Stomach (tissue), 19 donors: ENCODE measurements at places on chromosomes 3 and 15. TPM values are rescaled to one million over a fixed set of nuclear protein-coding genes. Genes with fewer than 3 reads are reported as not detected.

GRCh38 chr15:93312891-93313486 lies 224.0 kb upstream of the RGMA start:
- peak; percentile 56 for DNase-seq

- DNase-seq = no peak
Observed at GRCh38 chr15:94314639-94315038, 83.3 kb downstream of the MCTP2 start.

DNA sequence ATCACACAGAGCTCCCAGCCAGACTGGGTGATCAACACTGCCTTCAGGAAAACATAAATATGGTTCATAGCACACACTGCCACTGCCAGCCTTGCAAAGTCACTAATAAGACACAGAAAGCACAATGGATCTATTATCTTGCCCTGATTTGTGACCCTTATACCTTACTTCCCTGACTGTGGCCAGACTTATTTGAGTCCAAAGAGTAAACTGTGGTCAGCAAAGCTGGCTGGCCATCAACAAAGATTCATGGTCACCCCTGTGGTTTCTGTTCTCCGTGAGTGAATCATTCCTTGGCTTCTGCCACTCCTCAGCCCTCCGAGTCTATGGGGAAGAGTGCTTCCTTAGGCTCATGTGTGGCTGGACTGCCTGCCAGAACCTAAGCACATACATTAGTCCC lies 437.7 kb downstream of the RAP2B start:
- DNase-seq = peak; percentile 31

- DNase-seq = peak; percentile 44
Observed at GRCh38 chr3:179020112-179020511, 51.5 kb downstream of the ZMAT3 start.

GRCh38 chr3:125120379-125121122 lies 64.8 kb upstream of the HEG1 start:
- DNase-seq = no peak

DNA sequence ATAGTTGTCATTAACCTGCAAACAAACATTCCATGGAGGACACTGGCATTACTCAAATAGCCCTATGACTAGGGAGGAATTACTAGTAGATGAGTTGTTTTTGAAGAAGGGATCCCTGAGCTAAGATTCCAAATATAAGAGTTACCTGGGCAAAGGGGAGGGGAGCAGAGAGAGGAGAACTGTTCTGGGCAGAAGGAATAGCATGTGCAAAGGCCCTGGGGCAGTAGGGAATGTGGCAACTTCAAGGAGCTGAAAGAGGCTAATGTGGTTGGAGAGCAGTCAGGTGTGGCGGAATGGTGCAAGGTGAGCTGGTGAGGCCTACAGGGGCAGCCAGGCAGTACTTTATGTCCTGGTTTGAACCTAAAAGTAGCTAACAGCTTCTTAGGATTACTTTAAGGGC lies 5.8 kb upstream of the IL17RD start:
- no peak for DNase-seq

GRCh38 chr3:12476238-12476897 lies 7.9 kb upstream of the TSEN2 start:
- peak; percentile 33 for DNase-seq

- no peak for DNase-seq
Observed at GRCh38 chr3:14453876-14454638, 51.7 kb downstream of the SLC6A6 start.

DNA sequence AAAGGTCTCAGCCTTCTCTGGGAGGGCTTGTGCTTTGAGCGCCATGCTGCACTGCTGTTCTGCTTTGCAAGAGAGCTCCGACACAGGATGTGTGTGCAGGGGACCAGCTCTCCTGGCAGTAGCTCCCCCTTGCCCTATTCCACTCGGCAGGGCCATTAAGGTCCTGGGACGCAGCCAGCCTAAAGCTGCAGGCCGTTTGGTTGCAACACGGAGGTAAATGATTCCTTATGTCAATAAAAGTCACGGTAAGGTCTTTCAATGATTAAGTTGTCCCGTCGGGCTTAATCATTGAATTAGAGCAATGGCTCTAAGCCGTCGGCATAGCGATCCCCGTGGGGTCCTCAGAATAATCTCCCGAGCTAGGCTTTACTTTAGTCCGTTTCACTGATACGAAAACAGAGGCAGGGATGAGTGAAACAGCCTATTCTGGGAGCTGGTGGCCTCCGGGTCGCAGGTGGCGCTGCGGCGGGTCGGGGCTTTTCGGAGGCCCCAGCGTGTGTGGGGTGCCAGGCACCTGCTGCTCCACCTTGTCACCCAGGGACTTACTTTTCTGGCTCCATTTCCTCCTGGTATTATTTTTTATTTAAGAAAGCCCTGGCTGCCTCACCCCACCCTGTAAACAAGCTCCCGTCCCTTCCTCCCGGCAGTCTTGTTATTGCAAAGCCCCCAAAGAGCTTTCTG lies 525.2 kb downstream of the OCA2 start:
- DNase-seq = no peak

DNA sequence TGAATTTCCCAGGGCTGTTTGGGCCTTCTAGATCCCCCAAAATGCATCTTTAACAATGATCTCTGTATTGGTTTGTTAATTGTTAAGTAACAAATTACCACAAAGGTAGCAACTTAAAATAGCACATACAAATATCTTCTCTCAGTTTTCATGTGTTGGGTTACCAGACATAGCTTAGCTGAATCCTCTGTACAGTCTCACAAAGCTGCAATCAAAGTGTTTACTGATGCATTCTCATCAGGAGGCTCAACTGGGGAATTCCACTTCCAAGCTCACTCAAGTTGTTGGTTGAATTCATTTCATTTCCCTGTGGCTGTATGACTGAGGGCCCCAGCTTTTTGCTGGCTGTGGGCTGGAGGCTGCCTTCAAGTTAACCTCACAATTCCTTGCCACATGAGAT lies 297.6 kb downstream of the RPLP1 start:
- no peak for DNase-seq

DNA sequence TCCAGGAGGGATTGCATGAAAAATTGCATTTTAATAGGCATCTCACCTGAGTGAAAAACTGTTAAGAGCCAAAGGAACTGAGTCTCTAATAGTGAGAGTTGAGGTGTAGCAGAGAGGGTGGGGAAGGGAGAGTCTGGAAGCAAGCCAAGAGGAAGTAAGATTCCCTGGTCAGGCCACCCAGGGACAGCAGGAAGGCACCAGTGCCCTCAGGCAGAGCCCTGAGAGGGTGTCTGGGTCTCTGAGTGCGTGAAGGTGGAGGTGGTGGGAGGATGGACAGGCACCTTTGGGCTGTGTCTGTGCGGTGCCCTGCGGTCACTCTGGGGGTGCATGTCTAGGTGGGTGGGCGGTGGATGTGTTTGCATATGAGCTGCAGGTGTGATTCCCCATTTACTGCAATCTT lies 300.4 kb upstream of the ROPN1 start:
- no peak for DNase-seq

DNA sequence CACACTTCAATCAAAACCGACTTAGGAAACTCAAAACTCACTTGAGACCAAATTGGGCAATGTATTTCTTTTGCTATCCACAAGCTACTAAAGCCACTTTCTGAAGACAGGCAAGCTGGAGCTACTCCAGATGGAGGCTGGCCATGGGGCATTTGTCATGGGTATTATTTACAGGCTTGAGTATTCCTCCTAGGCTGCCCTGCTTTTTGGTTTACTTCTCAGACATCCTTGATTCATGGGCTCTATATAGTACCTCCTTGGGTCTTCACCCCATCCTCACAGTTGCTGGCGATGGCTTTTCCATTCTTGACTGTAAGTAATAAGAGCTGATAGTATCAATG lies 18.6 kb upstream of the SYNM start:
- DNase-seq = no peak

DNA sequence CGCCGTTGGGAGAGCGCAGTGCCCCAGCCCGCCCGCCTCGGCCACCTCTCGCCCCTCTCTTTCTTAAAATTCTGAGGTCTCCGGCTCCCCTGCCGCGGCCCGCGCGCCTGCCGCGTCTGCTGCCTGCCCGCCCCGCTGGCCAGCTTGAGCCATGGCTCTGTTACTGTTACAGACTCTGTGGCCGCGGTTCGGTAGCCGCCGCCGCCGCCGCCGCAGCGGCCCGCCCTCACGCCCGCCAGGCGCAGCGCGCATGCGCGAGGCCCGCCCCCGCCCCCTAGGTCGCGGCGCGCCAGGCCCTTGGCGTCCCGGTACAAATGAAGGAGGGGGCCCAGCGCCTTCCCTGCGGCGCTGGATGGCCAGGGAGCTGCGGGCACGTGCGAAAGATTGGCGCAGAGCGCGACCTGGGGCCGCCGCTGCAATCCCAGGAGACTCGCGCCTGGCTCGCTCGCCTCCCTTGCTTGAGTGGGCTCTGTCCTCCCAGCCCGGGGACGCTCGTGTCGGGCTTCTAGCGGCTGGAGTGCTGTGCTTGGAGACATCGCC lies at the start of gene ONECUT1:
Gene ONECUT1 (minus strand): TSS at position 168 of the 540 bp plus-strand sequence. CDS start 452 bp downstream, outside the sequence.
- DNase-seq = peak; percentile 51

DNA sequence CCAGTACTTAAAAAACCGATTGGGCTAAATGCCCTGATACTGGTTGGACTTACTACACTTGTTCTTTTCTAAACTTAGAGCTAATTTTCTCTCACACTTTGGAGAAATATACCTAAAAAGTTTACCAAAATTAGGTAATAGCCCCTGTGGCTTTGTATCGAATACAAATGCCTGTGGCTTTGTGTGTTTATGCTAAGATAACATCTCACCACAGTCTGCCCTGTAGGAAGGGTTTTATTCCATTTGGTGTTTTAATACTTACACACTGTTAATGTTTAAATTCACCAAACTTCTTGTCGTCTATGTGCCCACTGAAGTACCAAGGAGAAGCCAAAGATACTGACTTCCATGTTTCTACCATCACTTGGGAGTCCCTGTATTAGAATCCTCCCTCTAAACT lies 66.4 kb downstream of the BCHE start:
- DNase-seq = no peak

DNA sequence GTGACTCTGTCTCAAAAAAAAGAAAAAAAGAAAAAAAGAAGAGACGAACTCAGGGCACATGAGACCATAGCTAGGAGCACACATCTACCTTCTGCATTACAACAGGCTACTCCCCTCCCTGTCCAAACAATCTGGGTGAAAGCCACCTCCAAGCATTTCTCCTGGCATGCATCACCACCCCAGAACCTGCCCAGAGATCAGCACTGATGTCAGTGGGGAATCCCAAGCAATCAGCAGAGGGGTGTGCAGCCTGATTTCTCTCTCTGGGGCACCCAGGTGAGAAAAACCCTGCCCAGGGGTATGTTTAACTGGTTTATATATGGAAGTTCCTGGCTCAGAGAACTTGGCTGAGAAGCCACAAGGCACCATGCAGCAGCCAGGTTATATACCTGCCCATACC lies 59.4 kb downstream of the CDC25A start:
- DNase-seq = no peak

DNA sequence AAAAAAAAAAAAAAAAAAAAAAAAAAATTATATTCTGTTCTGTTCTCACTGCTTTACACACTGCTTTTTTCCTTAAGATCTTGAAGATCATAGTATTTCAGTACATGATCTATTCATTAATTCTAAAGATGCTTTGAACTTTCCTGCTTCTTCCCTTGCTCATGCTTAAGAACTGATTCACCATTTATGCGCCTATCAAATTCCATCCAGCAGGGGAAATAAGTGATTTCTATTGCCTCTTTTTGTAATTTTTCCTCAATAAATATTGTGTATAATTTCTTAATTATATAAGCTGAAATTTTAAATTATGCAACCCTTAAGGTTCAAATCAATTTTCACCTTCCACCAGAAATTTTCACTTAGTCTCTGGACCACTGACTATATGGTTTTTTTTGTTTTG lies 10.6 kb downstream of the DENND6A start:
- no peak for DNase-seq

DNA sequence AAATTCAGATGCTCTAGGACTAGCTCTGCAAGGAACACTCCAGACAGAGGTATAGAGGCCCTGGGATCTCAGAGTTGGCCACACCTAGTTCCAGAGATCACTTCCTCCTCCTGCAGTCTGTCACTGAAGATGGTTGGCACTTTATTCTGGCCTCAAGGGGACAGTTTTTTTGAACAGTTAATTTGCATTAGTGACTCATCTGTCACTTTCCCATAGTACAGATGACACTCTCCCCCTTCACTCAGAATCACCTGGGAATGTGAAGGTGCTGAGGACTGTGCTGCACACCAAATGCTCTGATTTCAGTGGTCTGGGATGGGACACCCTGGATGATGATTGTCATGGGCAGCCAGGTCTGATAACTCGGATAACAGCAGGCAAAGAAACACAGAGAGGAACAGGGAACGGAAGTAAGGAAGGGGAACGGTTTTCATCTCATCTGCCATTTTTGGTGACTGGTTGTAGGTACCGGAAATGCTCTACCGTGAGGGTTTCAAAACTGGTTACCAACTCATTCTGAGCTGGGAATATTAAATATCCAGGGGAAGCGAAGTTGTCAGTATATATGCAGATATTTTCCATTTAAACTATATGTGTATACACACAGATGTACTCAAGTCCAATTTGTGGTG lies 232.5 kb upstream of the ST8SIA2 start:
- no peak for DNase-seq

GRCh38 chr3:56005196-56005805 lies 463.0 kb downstream of the ERC2 start:
- DNase-seq = no peak

DNA sequence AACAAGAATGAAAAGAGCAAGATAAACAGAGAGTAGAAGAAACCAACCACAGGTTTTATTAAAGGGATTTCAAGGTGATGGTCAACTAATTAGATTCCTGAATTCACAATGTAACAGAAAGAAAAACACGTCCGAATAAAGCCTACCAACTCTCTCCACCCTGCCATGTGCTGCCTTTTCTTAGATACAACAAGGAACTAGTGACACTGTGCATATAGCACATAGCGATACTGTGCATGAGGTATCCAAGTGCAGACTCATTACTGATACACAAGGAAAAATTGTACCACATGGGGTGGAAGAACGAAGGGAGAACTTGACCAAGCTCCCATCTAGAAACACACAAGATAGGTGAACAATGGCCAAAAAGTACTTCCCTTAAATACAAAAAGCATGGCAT lies 154.6 kb downstream of the MAGI1 start:
- peak; percentile 57 for DNase-seq

GRCh38 chr3:146326875-146327543 lies 76.1 kb upstream of the PLSCR4 start:
- peak; percentile 47 for DNase-seq

GRCh38 chr3:187972454-187972853 lies 181.5 kb upstream of the LPP start:
- DNase-seq = no peak

GRCh38 chr3:183808355-183808754 lies 17.0 kb downstream of the MAP6D1 start:
- no peak for DNase-seq

DNA sequence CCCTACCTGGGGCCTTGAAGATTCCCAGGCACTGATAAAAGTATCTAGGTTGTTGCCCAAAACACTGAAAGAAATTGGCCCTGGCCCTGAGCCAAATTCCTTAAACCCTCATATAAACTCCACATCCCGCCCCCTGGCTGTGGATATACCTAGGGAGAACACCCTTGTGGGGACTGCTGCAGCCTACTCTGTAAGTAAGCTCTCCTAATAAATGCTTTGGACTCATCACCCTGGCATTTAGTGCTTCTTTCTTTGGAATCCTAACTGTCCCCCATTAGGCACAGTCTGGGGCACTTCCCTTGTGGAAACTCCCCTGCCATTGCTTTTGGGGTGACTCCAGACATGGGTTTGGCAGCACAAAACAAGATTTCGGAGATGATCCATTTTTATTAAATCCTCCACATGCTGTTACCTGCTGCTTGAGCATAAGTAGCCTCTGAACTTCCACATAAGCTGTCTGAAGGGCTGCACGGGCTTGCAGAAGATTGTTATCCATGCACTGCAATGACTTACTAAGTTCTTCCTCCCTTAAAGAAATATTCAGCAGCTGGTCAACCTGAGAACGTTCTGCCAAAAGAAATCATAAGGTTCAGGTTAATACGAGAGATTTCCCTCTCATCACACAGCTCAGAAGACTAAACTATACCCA lies 46.4 kb downstream of the ZNF106 start:
- no peak for DNase-seq

Gene TRIM59
- total RNA-seq = 0.29 TPM

Gene FANCD2
- 7.2 TPM for total RNA-seq

Gene ZNF619
- 137 TPM for total RNA-seq
